Uterus (tissue), 4 donors: ENCODE measurements at places on chromosomes 3 and 15.
A peak's percentile ranks its signal among the peaks of the same experiment; 100 is the strongest.

GRCh38 chr3:58230876-58231552 is 6.6 kb upstream of the ABHD6 start:
- DNase-seq = no peak

GRCh38 chr3:158217992-158218391 is 108.1 kb downstream of the RSRC1 start:
- no peak for DNase-seq

DNA sequence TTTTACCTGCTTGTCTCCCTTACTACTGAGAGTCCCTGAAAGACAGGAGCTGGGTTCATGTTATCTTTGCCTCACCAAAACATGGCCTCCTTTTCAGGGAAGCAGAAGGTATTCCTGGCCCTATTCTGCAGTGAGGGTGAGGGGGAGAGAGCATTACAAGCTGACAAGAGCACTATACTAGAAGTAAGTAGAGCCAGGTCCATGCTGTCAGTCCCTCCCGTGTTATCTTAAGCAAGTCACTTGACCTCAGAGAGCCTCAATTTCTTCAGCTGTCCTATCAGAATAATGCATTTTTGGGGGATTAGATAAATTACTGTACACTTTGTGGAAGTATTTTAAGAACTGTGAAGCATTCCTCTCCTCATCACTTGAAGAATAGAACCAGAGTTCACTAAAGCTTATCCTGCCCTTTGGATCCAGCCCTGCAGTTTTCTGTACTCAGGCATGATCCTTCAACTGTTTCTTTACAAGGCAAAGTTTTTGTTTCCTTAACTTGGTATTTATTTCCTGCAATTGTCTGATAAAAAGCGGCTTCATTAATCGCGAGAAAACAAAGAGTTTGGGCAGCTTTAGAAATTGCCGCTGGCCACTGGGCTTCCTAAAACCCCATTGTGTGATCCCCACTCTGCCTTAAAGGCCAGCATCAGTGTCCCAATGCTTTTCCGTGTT is 213.9 kb downstream of the CDIN1 start:
- DNase-seq = no peak

GRCh38 chr3:119898478-119899191 is 116.7 kb downstream of the NR1I2 start:
- no peak for DNase-seq

GRCh38 chr3:45689787-45690145 is 570 bp downstream of the SACM1L start:
- no peak for DNase-seq

GRCh38 chr3:144687862-144688261 is 716.2 kb downstream of the DIPK2A start:
- no peak for DNase-seq

- no peak for DNase-seq
Measured at GRCh38 chr3:128334086-128334645, 132.5 kb downstream of the DNAJB8 start.

GRCh38 chr3:158532099-158532734 is 38.8 kb upstream of the MLF1 start:
- DNase-seq = no peak

- no peak for DNase-seq
Measured at GRCh38 chr15:52808441-52808840, 18.3 kb upstream of the ONECUT1 start.

DNA sequence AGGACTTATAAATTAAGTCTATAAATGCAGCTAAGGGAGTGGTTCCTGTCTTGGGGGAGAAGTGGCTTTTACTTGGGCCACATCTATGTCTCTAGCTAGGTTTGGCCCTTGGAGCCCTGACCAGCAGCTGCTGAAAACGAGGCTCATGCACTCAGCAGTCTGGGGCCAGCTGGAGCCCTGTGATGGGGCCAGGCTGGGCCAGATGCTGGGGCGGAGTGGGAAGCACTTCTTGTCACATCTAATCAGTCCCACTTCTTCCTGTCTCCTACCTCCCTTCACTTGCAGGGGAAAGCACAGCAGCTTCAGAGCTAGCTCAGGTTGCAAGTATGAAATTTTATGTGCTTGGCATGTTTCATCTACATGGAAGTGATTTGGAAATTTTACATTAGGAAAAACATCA is 209.9 kb upstream of the ROPN1 start:
- DNase-seq = no peak

GRCh38 chr3:3172627-3173026 is 6.9 kb downstream of the CRBN start:
- no peak for DNase-seq

- DNase-seq = no peak
Measured at GRCh38 chr3:18010001-18010400, 267.6 kb upstream of the TBC1D5 start.

DNA sequence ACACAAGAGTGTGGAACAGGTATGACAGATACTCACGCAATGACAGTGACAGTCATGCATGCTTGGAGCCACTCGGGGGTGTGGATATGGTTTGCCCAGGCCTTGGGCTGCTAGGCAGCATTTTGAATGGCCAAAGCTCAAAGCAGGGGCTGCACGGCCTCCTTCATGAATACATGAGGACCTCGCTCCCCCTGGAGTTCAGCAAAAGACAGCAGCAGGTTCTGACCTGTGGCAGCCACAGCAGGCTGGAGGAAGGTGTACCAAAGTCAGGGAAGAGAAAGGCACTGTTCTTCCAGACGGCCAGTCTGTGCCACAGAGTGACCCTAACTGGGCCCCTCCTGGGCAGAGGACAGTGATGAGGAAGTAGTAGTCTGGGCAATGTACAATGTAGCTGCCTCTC is 88.2 kb upstream of the C2CD4B start:
- no peak for DNase-seq

DNA sequence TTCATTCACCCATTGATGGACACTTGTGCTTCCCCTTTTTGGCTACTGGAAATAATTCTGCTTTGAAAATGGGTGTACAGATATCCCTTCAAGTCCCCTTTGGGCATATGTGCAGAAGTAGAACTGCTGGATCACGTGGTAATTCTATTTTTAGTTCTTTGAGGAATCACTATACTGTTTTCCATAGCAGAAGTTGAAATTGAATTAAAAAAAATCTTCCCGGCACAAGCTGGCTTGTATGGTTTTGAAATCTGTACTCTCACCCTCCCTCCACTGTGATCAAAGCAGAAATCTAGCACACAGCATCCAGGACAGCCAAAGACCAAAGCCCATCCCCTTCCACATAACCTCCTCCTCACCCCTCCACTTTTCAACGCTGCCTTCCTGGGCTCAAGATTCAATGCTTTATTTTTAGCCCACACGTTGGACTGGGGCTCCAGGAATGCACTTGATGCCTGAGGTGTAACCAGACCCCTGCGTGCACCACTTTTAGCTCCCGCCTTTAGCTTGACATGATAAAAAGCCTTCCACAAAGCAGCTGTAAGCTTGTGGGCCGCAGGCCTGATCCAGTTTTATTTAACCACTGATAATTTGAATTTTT is 29.9 kb downstream of the TMEM40 start:
- no peak for DNase-seq

DNA sequence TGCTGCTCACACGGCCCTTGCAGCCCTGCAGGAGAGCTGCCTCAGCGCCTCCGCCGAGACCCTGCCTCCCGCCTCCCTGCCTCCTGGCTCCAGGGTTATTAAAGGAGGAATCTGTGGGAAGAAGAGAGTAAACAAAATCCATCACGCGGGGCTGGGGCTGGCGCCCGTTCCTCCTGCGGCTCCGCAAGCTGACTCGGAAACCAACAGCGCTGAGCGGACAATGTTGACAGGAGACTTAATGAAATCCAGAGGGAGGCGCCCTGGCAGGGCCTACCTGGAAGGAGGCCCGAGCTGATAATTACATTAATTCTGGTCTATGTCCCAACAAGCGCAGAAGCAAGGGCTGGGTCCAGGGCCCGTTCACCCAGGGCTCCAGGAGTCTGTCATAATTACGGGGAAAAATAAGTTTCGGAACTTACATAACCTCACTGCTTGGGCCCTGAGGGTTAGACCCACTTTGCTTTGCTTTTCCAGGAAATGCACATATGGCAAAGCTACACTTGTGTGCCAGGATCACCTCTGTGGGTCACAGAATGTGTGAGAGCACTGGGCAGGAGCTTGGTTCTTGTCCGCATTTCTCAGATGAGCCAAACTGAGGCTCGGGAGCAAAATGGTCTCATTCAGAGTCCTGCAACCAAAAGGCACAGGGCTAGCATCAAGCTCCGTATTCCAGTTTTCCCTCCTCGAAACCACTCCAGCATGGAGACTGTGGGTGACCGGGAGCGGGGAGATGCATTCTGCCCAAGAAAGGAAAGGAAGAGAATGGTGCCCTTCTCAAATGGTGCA is 43.8 kb upstream of the SLC6A6 start:
- DNase-seq = peak; percentile 88

- DNase-seq = no peak
Measured at GRCh38 chr3:75737831-75738493, 47.4 kb downstream of the ZNF717 start.

DNA sequence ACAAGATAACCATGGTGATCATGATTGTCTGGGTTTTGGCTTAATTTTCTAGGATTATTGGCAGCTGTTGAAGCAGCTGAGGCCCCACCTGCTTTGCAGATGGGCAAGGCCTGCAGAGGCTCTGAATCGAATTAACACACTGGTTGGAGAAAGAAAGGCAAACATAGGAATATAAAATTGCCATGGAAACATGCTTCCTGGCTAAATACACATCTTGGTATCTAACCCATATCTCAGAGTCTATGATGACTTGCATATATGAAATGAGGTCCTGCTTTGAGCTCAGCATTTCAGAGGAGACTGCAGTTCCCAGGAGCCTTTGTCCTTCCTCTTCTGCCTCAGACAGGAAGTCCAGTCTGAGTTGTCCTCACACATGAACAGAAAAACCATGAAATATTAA is 24.3 kb upstream of the SV2B start:
- no peak for DNase-seq

DNA sequence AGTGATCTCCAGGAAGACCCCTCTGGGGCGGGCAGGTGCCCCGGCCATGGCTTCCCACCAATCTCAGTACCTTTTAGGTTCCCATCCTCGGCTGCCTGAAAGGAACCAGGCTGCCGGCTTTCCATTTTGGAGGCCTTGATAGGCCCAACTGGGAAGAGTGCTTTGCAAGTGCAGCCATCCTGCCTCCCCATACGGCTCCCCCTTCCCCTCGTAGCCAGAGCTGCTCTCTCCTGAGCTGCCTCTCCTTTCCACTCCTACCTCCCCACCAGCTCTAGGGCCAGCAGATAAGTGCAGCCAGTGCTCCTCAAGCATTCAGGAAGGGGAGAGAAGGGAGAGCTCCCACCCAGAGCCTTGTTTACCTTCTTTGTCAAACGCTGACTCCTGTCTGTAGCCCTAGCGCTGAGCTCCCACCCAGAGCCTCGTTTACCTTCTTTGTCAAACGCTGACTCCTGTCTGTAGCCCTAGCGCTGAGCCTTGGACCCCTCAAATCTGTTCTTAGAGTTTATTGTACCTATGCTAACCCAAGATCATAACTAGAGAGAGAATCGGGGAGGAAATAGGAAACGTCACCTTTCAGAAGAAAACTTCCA is 133.0 kb downstream of the LRRK1 start:
- no peak for DNase-seq

- no peak for DNase-seq
Measured at GRCh38 chr3:27661797-27662196, 60.3 kb downstream of the EOMES start.

DNA sequence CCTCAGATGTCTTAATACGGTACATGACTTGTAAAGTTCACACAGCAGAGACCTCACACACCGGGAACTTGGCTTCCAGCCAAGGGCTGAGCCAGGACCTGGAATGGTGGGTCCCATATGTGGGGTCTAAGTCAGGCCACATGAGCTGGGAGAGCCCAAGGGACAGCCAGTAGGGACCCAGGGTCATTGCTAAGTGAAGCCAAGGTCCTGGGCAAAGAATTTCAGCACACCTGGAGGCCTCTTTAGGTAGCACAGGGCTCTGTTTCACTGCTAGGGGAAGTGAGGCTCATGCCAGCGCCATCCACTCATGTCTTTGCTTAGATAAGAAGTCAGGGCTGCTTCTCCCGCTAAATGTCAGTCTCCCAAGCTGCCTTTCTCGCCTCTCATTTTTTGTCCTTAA is 116.6 kb upstream of the TLE3 start:
- no peak for DNase-seq

GRCh38 chr15:70535071-70535954 is 228.0 kb downstream of the UACA start:
- no peak for DNase-seq

DNA sequence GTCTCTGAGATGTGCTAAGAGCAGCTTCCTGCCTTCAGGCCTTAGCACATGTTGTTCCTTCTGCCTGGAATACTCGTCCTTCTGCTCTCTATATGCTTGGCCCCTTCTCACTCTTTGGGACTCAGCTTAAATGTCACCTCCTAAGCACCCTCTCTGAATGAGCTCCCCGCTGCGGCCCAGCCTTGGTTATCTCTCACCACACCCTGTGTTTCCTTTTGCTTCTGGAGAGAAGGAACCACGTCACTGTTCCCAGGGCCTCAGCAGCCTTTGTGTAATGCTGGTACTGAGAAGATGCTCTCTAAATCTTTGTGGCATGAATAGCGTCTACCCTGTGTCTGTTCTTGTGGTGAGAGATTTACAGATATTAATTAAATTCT is 2.2 kb downstream of the FAH start:
- no peak for DNase-seq

- DNase-seq = no peak
Measured at GRCh38 chr15:47795864-47796263, 78.6 kb downstream of the SEMA6D start.

DNA sequence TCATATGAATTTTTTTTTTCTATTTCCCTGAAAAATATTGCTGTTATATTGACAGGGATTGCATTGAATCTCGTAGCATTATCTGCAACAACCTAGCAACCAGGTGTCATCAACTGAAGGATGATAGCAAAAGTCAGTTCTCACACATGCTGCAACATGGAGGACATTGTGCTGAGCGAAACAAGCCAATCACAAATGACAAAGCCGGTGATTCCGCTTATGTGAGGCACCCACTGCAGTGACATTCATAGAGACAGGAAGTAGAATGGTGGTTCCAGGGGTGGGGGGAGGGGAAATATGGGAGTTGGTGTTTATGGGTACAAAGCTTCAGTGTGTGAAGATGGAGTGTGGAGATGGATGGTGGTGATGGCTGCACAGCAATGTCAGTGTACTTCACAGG is 7.6 kb downstream of the NIPA1 start:
- no peak for DNase-seq

- DNase-seq = no peak
Measured at GRCh38 chr15:90950676-90951075, 4.0 kb upstream of the RCCD1 start.

- DNase-seq = no peak
Measured at GRCh38 chr15:85646538-85647091, 148.1 kb downstream of the KLHL25 start.

GRCh38 chr3:189820365-189820720 is 189.2 kb downstream of the TP63 start:
- DNase-seq = no peak

DNA sequence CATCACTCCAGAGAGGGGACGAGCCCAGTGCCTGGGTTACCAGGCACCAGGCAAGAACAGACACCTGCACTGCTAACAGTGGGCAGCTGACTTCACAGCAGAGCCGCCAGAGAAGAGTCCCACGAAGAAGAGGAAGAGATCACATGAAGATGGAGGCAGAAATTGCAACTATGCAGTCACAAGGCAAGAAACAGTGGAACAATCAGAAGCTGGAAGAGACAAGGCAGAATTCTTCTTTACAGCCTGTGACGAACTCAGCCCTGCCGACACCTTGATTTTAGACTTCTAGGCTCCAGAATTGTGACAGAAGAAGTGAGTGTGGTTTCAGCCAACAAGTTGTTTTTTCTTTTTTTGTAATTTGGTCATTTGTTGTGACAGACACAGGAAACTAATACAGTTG is 59.2 kb downstream of the IL12A start:
- DNase-seq = no peak
